ENCODE measurements at places on chromosomes 4 and X.

DNA sequence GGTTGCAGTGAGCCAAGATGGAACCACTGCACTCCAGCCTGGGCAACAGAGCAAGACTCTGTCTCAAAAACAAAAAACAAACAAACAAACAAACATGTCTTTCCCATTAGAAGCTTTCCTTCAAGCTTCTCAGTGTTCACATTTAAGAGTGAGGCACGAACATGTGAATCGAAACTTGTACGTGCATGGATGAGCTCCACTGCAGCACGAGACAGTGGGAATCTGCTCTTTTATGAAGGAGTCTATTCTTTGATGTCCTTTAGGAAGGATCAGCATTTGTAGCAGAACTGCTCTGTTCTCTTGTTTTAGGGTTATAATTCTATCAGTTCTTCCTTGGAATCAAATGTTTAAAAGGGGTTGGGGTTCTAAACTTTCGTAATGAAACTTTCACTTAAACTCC is 23.4 kb upstream of the ZNF518B start:
- no peak for DNase-seq

DNA sequence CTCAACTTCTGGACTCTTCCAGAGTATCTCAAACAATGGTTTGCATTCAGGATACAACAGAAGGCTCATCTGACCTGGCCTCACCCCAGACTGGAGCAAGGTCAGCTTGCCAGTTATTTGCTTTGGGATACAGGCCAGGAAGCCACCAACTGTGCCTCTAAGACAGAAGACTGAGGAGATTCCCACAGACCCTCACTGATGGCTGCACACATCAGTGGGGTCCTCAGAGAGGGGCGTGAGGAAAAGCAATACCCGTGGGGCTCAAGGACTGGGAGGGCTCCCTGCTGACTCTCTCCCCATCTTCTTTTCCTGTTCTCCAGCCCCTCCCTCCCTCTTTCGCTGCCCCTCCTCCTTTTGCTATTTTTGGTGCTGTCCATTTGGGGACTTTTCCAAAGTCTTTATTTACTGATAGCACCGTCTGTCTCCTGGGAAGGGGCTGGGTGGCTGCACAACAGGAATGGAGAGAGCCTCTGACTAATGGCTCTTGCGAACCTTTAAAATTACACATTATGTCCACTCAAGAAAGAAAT is 23.2 kb downstream of the RELL1 start:
- DNase-seq, result no peak

DNA sequence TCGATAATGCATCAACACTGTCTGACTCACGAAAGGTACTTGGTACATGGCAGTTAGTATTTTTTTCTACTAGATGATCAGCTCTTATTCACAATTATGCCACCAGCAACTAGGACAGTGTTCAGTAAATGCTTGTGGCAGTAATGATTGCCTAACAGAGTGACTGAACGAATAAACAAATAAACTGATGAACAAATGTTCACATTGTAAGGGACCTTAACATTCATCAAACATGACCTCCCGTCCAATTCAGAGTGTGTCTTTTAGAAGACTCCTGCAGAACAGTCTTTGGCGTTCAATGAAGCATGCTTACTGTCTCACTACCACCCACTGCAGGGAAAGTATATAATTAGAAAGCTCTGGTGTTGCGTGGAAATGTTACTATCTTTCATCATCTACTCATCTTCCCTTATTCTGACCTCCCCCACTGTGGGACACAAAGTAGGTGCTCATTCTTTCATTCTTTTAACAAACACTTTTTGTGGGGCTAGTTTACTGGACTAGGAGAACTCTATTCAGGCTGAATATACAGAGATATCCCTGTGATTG is 319.3 kb downstream of the RAB28 start:
- DNase-seq, result no peak

- DNase-seq, result no peak
Measured at GRCh38 chrX:38375891-38376290, 23.5 kb downstream of the OTC start.

DNA sequence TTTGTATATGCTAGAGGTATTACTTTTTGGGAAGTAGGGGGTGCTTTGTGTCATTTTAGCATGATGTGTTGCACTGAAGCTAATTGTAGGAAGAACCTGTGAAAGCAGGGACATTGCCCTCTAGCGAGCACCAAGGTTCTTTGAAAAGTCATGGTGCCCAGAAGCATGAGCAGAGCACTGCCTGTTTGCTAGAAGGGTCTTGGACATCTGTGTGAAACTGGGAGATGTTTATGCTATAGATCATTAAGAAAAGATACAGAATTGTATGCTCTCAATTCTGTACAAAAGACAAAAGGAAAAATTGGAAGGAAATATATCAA is 14.7 kb downstream of the GRPR start:
- DNase-seq, result no peak

- no peak for DNase-seq
Measured at GRCh38 chr4:26163425-26164362, 157.1 kb upstream of the RBPJ start.

GRCh38 chrX:44344194-44344593 is 722 bp upstream of the EFHC2 start:
- DNase-seq, result peak; percentile 56

GRCh38 chrX:41353985-41354384 is 20.0 kb downstream of the DDX3X start:
- DNase-seq, result no peak
